Foreskin melanocyte (primary cell): ENCODE measurements at places on chromosomes 7 and 10.

GRCh38 chr10:77562742-77563141 is 74.9 kb downstream of the KCNMA1 start:
- no peak for DNase-seq

DNA sequence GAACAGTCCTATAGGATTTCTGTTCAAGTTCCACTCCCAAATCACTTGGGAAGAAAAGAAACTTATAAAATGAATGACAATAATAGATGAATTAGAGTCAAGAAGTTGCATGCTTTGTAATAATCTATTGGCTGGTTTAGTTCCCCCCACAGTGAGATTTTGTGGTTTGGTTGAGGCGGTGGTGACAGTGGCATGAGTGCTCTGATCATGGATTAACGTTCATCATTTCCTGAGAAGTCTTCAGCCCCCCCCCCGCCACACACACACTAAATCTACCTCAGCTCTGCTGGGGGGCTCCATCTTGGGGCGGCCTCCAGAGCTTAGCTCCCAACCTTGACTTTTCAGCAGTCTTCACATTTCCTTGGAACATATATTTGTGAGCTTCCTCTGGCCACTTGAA is 121.7 kb downstream of the ABCA13 start:
- DNase-seq = no peak

GRCh38 chr7:492714-493065 is 27.0 kb downstream of the PDGFA start:
- no peak for DNase-seq

DNA sequence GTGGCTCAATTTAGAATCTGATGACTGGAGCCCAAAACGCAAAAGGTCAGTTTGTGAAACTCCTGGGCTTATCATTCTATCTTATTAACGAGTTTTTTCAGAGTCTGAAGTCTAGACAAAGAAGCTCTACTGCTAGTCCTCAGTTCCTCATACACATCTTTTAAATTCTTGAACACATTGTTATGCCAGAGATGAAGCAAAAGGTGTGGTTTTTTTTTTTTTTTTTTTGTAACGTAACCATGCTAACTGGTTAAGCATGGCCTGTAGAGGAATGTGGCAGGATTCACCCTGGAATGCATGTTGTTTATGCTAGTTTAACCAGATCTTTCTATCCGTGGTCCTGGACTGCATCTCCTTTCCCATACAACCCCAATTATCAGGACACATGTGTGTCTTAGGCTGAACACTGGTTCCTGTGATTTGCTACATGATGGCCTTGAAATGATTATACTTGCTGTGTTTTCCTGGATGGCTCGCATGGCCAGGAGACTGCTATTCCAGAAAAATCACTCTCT is 79.3 kb upstream of the MDFIC start:
- no peak for DNase-seq

GRCh38 chr7:81707196-81707595 is 62.7 kb downstream of the HGF start:
- no peak for DNase-seq

DNA sequence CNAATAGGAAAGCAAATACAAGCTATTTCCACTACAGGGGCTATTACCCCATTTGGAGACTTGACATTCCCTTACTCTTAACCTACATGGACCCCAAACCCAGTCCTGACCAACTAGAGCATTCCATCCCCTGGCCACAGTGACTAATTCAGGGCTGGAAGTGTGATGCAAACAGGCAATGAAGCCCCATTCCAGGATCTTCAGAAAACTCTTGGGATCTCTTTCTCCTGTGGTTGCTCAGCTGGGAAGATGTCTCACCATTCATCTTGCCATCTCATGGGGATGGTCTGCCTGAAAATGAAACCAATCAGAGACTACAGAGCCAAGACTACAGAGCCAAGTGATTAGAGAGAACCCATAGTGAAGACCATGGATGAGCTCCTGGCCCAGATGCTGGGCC is 206.2 kb downstream of the ZNF365 start:
- no peak for DNase-seq

DNA sequence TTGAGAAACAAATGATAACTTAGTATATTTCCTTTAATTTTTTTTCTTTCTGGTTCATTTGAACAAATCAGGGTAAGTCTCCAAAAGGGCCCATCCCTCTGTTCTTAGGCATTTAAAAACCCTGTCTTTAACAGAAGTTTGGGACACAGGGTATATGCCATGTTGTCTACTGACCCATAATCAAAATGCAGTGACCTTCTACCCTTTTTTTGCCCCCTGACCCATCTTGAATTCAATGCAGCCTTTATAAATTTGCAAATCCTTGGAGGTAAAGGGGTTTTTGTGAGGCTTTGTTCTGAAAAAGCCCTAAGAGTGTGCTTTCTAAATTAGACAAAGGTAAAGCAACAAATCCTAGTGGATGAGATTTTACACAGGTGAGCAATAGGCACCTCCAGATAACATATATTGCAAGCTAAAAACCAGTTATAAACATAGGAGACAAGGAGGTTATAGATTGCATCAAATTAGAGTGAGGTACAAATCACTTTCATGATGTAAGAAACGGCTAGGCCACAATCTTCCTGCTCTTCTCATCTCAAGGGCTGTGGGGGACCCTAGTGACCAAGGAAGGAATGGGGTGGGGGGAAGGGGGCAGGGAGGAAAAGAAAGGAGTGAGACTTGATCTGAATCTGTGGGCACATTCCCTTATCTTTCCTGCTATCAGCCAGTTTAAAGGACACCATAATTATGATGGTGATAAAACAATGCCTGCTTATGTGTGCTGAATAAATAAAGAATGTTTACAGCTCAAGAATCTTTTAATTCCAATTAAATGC is 2.7 kb downstream of the SKIDA1 start:
- DNase-seq = no peak

- no peak for DNase-seq
Measured at GRCh38 chr7:144812379-144813283, 23.2 kb downstream of the TPK1 start.

- DNase-seq = no peak
Measured at GRCh38 chr7:148849393-148850098, 34.5 kb downstream of the EZH2 start.
